BE2C (cell line): ENCODE measurements at places on chromosomes 3 and 15.

DNA sequence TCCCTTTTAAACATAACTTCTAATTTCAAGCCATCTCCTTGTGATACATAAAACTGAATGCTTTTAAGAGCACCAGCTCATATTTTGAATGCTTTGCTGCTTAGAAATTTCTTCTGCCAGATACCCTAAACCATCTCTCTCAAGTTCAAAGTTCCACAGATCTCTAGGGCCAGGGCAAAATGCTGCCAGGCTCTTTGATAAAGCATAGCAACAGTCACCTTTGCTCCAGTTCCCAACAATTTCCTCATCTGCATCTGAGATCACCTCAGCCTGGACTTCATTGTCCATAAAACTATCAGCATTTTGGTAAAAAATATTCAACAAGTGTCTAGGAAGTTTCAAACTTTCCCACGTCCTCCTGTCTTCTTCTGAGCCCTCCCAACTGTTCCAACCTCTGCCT is 17.5 kb downstream of the OSTN start:
- DNase-seq: no peak

DNA sequence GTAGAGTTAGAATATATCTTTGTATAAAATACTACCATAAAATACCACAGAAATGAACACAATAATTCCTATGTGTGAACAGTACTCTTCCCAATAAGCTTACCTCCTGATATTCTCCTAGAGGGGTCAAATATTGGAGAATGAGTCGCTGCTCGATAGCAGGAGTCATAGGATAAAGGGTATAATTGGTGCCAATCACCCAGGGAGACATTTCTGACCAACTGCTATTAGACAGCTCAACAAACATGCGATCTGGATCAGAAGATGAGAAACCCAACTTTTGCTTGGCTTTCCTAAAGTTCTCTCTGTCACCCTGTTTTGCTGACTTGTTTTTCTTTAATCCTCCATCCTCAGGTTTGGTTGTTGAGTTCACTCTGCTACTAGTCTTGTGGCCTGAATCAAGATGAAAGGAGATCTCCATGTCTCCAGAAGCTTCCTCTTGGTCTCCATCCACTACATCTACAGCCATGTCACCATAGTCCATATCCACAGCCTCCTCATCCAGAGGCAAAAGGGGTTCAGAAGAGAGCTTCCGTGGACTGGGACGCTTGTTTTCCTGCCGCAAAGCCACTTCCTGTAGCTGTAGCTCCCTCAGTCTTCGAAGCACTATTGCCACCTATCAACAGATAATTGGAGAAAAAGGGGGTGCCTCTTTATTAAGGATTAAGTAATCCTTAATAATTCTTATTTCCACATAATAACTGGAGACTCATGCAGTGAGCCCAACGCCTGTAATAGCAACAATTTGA is 50.4 kb downstream of the RBM15B start:
- DNase-seq: no peak

DNA sequence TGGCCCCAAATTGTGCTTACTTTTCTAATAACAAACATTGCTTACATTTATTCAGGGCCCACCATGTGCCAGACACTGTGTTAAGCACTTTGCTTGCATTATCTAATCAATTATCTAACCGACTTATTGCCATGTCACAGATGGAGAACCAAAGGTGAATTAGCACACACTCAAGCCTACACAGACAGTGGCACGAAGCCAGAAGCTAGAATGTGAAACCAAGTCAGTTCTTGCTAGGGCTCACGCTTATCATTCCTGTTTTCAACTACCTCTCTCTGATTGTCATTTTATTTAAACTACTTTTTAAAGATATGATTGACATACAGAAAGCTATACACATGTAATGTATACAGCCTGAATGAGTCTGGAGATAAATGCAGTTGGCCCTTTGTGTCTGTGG is 215.7 kb upstream of the CFAP20DC start:
- DNase-seq: peak; percentile 10

- DNase-seq: no peak
These were observed 28.1 kb downstream of the RPSA start for GRCh38 chr3:39434574-39434973.

DNA sequence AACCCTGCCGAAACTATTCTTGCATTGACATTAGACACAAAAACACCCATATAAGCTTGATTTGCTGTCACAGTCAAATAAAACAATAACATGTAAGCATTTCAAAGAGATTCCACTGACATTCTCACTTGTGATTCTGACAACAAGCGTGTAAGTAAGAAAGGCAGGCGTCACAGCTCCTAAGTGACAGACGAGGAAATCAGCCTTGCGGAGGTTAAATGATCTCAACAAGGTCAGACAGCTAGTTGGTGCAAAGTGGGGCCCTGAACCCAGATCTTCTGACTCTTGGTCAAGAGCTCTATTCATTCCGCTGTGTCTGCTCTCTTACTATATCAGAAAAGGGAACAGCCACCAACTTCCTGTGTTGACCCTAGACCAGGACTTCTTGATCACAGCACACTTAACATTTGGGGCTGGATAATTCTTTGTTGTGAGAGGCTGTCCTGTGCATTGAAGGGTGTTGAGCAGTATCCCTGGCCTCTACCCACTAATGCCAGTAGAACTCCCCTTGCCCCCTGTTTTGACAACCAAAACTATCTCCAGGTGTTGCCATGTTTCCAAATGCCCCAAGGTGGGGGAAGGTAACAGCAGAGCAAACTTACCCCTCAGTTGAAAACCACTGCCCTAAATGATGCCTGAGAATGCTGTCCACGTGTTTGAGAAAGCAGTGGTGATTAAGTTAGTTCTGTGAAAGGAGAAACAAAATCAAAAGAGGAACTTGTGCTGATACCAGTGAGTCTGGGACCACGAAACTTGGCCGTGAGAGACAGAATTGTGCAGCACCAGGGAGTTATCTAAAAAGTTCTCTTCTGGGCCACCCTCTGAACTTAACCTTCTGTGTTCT is 86.1 kb downstream of the LIPC start:
- DNase-seq: no peak

DNA sequence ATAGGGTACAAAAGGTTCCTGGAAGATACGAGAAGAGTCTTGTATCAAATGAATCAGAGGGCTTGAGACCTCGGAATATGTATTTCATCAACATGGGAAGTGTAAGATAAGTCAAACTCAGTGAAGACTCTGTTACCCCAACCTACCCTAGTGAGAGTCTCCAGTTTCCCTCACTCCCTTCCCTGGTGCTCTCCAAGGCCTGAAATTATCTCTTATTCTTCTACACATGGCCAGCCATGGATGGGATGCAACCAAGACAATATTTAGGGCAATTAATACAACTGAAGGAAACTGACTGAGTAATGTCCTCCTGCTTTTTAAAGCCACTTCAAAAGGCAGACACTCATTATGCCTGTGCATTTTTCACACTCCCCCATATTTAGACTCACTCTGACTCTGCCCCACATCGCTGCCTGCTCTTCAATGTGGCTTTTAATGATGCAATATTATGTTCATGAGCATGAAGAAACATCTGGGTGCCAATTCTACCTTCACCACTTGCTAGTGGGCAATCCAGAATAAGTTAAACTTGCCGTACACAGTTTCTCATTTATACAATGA is 137.1 kb upstream of the THBS1 start:
- DNase-seq: no peak

DNA sequence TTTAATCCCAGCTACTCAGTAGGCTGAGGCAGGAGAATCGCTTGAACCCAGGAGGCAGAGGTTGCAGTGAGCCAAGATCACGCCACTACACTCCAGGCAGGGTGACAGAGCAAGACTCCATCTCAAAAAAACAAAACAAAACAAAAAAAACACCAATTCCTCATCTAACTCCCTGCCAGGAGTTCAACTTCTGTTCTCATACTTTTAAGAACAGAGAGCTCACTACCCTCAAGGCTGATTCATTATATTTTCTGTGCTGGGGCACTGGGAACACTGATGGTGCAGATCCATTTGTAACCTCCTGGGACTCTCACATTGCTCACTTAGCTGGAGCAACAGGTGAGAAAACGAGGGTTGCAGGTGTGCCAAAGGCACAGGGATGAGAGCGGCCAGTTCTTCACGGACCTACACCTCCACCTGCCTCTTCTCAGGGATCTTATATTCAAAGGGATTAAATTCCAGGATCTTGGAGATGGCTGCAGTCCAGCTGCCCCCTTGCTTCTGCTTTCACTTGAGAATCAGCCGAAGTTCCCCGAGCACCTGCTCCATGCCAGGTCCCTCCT is 12.3 kb upstream of the CSK start:
- no peak for DNase-seq

DNA sequence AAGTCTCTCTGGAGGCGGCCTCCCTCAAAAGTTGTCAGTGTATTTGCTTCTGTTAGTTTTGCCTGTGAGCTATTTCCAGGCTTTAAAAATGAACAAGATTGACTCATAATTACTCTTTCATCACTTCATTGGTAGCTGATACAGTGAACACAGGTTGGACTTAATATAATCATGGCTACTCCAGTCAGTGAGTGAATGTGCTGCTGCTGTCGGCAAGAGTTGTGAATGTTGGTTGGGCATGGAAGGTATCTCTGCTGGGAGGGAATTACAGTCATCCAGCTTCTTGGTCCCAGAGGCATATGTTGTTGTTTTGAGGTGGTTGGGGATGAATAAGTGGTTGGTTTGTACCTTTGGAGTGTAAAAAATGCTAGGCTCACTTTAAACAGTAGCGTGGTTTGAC is 11.5 kb downstream of the TCF12 start:
- DNase-seq: no peak

DNA sequence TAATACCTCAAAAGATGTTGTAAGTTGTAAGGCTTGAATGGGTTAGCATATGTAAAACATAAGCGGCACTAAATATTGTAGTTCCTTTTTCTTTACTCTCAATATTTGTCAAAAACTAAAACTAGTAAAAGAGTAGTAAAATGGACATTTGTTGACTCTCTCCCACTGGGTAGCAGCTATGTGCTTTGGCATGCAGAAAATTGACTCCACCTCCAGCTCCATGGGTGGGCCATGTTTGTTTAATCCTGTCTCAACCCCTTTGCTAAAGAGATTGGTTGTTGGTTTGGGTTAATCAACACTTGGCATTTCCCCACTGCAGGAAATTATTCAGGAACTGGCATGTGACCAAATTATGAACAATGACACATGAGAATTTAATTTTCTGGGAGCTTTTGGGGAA is 114.8 kb downstream of the EOMES start:
- no peak for DNase-seq

GRCh38 chr15:26083457-26083856 is 220.3 kb upstream of the ATP10A start:
- no peak for DNase-seq

GRCh38 chr15:78208341-78208844 is 26.0 kb downstream of the ACSBG1 start:
- DNase-seq: no peak

GRCh38 chr15:97968380-97968779 is 7.9 kb downstream of the ARRDC4 start:
- no peak for DNase-seq

DNA sequence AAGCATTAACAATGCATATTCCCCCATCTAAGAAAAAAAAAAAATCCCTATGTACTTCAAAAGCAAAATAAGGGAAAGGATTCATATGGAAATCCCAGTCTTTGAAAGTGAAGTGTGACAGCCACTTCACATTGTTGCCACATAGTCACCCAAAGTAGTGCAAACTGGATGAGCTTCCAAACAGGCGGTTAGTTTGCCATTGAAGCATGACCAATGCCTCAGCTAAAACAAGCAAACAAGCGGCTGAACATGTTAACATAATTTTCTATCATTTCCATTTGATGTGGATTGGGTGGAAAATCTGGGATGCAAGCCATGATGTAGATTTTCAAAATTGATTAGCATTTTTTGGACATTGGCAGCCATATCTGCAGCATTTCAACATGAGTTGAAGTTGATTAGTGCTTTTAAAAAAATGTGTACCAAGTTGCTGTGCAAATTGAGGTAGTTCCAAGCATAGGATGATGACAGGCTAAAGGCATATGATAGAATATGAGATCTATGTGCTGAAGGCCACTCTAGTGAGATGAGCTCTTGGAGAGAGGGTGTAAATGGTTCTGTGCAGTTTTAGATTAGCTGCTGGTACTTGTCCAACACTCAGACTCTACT is 405.2 kb downstream of the NR2F2 start:
- DNase-seq: no peak

GRCh38 chr3:143120716-143121240 is 1.2 kb downstream of the CHST2 start:
- DNase-seq: peak; percentile 55

- no peak for DNase-seq
These were observed 72.0 kb downstream of the CCR4 start for GRCh38 chr3:33023176-33024136.

GRCh38 chr3:175985781-175986180 is 1126.6 kb downstream of the NAALADL2 start:
- DNase-seq: no peak

- no peak for DNase-seq
These were observed 3.8 kb downstream of the RNU6-1 start for GRCh38 chr15:67836134-67836455.

DNA sequence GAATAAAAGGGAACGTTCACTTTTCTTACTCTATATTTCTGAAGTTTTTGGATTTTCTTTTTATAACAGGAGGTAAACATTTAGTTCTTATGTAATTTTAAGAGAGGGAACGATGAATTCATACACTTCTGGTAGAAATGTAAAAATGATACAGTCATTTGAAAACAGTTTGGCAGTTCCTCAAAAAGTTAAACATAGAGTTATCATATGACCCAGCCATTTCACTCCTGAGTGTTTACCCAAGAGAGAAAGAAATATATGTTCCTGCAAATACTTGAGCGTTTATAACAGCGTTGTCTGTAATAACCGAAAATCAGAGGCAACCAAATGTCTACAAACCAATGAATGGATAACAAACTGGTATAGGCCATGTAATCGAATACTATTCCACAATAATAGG is 20.8 kb upstream of the CCR9 start:
- no peak for DNase-seq

DNA sequence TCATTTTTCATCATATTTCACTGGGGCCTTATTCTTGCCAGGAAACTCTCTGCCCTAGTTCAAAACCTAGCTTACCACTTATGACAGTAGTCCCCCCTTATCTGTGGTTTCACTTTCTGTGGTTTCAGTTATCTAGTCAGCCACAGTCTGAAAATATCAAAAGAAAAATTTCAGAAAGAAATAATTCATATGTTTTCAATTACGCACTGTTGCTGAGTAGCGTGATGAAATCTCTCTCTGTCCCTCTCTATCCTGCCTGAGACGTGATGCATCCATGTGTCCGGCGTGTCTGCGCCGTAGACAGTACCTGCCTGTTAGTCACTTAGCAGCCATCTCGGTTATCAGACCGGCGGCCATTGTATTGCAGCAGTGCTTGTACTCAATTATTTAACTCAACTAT is 369.9 kb upstream of the MCTP2 start:
- peak; percentile 66 for DNase-seq
